Activated CD4-positive, alpha-beta T cell treated with anti-CD3 and anti-CD28 coated beads, Interleukin-2, Interleukin-6, amounts not matched to agents 100 ng/mL and 50 ng/mL, durations not matched to agents 16 hours and 8 hours (primary cell): ENCODE measurements at places on chromosomes 1 and 21.

GRCh38 chr1:29397256-29397590 lies 160.9 kb downstream of the PTPRU start:
- no peak for DNase-seq

DNA sequence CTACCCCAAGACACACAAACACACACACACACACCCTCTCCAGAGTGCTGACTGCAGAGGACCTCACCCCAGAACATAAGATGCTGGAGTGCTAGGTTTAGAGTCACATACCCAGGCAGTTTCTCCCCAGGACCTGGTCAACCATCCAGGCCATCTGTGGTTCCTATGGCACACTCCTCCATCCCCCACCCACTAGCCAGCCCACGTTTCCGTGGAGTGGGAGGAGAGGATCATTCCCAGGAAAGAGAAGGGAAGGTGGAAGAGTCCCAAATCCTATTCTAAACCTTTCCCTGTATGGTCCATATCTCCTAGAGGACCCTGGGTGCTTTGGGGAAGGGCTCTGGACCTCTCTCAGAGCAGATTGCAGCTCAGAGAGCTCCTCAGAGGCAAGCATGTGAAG lies 1.1 kb downstream of the KCNJ9 start:
- DNase-seq = no peak

DNA sequence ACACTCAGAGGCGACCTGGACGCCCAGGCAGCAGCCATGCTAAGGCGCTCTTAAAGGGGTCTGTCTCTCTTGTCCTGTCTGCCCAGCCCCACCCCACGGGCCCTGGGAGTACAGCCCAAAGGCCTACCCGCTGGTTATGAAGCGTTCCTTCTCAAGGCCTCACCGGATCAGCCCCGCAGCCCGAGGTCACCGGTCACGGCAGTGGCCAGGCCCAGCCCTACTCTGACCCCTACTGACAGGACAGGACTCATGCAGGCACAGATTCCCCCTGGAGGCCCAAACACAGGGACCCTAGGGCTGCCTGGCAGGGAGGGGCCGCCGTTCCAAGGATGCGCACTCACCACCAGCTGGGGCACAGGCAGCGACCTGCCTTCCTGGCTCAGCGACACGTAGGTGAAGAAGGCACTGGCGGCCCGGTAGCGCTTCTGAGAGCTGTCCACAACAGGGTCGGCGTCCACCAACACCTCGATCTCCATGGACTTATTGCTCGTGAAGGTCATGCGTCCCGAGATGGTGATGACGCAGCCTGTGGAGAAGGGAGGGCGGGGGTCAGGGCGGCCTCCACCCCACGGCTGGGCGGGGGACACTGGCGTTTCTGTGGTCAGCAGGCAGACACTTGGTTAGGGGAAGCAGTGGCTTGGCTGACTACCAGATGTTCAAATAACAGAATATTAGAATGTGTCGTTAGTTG lies 20.0 kb upstream of the GPR153 start:
- DNase-seq = no peak

- DNase-seq = peak; percentile 68
Observed at GRCh38 chr1:109910123-109910962, at the start of gene CSF1. CSF1 (plus strand) TSS chr1:109910849; CDS start chr1:109911024, 175 bp downstream.

DNA sequence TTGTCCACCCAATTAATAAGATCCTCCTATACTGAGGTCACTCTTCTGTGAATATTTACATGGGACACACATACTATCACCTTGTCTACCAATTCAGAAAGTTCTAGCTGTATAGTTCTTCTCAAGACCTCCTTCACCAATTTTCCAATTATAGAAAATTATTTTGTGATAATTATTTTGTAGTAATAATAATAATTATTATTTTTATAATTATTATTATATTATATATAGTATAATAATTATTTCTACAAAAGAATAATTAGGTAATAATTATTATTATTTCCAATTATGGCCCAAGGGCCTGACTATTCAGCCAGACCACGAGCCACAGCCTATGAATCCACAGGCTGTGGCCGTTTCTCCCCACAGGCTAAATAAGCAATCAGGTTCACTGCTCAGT lies 164.1 kb upstream of the IGSF21 start:
- no peak for DNase-seq

DNA sequence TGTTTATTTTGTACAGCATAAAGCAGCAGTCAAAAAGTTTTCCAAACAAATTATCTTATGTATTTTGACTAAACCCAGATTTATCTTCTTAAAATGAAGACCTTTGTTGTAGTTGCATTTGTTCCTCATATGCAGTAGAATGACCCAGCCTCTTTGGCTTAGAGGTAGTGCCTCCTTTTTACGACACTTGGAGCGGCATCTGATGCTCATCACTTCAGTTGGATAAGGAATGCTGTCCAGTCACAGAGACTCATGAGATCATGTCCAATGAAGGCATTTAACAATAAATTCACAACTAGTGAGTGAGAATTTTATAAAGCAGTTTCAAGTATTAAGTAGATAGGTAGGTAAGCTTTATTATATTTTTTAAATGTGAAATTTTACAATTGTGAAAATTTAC lies 35.2 kb downstream of the PTPRC start:
- no peak for DNase-seq

DNA sequence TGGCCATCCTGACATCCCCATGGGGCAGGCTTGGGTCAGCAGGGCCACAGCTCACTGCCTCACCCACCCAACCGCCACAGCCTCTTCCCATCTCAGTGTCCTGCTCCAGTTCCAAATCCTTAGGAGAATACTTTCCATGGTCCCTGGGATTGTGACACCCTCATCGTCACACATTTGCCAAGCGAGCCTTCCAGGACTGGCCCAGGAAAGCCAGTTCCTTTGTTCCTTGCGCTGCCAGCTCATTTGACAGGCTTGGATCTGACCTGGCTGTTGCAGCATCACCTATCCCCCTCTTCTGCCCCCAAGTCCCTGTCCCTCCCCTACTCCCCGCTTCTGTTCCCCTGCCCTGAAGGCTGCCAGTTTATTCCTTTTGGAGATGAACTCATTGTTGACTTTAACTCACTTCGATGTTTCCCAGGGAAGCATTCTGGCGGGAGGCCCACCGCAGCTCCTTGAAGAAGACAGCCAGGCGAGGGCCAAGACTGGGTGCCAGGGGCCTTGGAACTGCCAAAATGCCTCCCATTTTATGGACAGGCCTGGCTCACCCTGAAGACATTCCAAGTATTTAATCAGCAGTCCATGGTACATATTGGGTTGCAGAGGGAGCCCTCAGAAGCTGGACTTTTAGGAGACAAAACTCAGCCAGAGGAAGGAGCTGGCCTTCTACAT lies 10.2 kb upstream of the GNL2 start:
- DNase-seq = no peak

GRCh38 chr1:231776010-231776756 lies 149.6 kb downstream of the DISC1 start:
- no peak for DNase-seq

GRCh38 chr1:47298025-47298699 lies 15.8 kb downstream of the STIL start:
- no peak for DNase-seq

DNA sequence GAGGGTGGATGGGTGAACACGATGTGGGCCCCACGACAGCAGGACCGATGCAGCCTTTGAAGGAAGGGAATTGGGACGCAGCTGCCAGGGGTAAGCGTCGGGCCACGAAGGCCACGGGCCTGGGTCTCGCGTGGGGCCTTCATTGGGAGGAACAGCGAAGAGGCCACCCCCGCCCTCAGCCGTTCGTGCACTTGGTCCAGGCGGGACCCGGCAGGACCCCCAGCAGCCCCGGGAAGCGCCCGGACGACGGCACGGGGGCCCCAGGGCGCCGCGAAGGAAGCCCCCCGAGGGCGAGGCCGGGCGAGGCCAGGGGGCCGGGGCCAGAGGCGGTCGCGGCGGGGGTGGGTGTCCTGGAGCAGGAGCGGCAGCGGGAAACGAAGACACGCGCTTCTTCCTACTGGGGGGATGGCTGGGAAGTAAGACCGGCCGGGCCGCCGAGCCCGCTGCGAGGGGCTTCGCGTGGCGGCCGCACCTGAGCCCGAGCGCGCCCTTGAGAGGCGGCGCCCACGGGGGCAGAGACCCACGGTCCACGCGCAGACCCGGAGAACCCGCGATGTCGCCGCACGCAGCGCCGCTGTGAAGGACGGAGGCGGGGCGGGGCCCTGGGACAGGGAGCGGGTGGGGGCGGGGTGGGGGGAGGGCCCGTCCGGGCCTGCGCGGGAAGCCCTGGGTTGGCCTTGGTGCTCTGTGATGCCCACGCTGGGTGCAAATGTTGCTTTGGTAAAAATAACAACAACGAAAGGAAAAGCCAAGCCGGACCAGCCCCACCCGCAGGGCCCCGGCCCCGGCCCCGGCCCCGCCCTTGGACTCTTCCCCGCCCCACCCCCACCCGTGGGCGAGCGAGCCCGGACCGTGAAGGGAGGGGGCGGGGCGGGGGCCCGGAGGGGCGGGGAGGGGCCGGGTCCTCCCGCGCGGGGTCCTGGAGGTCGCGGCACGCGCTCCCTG lies 56.0 kb upstream of the ADARB1 start:
- DNase-seq = no peak

GRCh38 chr1:147109041-147109440 lies 63.2 kb downstream of the PRKAB2 start:
- DNase-seq = peak; percentile 4

DNA sequence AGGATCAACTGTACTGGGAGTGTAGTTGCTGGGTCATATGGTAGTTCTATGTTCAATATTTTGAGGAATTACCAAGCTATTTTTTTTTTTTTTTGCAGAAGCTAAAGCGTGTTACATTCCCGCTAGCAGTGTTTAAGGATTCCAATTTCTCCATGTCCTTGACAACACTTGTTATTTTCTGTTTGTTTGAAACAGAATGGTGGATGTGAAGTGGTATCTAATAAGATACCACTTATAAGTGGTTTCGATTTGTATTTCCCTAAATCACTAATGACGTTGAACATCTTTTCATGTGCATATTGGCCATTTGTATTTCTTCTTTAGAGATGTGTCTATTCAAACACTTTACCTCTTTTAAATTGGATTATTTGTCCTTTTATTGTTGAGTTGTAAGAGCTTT lies 112.2 kb downstream of the DISP1 start:
- DNase-seq = no peak

DNA sequence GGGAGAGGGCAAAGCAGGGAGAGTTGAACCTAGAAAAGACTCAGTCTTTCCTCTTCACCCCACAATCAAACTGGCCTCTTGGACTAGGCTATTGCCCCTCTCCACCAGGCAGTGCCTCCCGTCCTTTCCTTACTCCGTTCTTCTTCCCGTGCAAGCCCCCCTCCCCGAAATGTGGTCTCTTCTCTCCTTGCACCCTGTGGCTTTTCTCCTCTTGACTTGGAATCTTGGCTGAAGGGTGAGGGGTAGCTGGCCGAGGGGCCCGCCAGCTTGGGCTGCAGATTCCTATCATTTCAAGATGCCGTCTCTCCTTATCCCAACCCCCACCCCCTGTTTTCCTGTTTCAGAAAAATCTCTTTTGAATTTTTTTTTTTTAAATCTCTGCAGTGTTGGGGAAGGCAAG lies 1.6 kb downstream of the WNT2B start:
- no peak for DNase-seq

DNA sequence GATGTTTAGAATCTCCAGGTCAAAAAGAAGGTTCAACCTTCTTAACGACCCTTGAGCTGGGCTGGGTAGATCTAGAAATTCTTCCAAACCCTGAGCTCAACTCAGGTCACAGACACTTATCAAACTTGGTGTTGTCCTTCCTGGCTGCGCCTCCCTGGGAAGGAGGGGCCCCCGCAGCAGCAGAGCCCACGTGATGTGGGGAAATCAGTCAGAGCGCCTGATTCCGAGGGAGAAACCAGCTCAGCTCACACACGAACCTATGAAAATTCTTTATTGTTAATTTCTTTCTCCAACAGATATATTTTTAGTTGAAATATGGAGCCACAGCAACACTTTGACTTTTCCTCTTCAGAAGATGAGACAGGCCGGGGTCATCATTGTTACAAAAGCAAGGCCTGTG lies 24.3 kb upstream of the CLSTN1 start:
- no peak for DNase-seq

DNA sequence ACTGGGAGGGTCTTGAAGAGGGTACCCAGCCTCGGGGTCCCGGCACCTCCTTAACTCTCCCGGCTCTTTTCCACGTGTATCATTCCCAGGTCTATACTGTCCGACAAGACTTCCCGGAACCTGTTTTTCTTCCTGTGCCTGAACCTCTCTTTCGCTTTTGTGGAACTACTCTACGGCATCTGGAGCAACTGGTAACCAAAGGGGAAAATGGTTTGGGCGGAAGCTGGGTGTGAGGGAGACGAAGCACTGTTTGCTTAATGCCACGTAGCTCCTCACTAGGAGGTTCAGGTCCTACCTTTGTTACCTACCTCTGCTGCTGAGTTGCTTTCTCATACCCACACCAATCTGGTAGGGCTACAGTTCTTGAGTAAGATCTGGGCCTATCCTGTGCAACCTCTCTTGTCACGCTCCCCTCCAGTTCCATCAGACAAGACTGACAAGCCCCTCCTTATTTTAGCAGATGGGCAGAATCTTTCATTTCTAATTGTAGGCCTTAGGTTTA lies 642 bp downstream of the SLC30A7 start:
- DNase-seq = peak; percentile 75

GRCh38 chr21:46063734-46064680 lies 33.9 kb upstream of the COL6A2 start:
- DNase-seq = no peak

DNA sequence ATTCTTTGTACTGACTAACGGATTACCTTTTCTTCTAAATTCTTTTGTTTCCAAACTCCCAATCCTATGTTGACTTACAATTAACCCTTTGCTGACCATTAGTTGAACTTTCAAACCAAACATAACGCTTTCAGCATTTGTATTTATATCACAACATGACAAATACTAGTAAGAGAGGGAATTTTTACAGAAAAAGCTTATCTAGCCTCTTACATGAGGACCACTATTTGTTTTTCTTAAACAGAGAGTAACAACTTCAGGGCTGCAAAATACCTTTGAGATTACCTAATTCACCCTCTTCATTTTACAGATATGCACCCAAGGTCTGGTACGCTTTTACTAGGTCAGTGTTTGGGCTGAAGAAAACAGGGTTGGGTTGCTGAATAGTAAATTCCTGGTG lies 45.0 kb upstream of the CXADR start:
- no peak for DNase-seq
